Pancreas (tissue), 10 donors: ENCODE measurements at places on chromosomes 1 and 21.

DNA sequence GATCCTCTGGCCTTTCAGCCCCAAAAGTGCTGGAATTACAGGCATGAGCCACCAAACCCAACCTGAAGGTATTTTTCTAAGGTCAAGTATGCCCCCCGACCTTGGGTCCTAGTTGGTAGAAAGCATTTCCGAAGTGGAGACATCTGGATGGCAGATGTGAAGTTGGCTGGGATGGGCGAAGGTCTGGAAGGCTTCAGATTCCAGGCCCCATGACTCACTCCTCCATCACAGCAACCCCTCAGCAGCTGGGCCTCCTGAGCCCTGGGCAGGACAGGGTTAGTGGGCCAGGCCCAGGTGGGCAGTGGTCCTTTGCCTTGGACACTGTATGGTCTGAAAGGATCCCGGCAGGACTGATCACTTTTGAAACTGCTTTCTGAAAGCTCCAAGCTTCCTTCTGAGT, 23.3 kb downstream of the NAV1 start:
- DNase-seq = no peak

- DNase-seq = no peak
Measured at GRCh38 chr1:110722807-110723206, 48.1 kb upstream of the KCNA3 start.

DNA sequence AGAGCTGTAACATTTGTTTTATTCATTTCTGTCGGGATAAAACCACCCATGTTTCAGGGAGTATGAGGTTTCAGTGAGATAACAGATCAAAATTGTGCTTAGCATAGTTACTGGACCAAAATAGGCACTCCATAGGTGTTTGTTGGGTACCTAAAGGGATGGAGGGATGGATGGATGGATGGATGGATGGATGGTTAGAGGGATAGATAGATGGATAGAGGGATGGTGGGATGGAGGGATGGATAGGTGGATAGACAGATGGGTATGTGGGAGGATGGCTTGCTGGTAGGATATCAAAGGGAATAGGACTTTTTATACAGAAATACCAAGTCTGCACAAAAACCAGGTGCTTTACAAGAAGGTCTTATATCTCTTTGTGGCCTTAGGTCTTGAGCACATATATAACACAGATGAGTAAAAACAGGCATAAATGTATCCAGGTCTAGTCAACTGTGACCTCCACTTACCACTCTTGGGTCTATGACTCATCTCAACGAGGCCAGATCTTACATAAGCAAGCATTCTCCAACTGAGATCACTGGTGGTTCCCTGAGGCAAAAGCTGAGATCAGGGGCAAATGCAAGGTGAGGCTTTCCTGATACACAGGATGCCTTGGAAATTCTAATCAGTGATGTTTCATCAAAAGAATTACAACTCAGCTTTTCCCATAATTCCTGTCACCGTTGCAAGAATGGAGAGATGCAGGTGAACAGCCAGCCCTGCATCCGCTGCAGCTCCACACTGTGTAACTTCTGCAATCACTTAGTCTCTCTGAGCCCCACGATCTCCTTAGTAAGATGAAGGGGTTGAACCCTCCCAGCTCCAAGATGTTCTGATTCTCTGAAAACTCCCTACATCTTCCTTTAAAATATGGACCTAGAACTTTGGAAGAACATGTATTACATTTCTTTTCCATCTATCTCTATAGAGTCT, 32.0 kb downstream of the PTAFR start:
- DNase-seq = no peak

DNA sequence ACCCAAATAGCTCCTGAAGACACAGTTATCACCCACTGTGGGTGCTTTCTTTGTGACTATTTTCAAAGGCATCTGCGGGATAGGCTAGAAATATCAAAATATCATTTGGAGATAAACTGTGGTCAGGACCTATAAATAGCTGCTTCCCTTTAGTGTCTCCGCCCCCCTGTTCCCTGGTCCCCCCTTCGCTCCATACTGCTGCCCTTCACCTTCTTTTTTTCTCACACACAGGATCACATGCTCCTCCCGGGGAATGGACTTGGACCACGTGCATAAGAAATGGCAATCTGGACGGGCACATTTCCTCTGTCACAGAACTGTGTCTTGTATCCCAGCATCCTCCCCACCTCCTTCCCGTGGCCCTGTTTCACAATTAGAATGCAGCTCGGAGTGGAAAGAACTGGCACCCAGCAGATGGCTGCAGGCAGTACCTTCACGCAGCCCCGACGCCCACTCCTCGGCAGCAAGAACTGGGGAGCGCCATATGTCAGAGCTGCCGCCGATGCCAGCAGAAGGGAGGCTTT, 68.8 kb upstream of the SSX2IP start:
- no peak for DNase-seq

GRCh38 chr1:167077868-167078210, 12.3 kb downstream of the GPA33 start:
- no peak for DNase-seq

GRCh38 chr1:175548774-175549173, 194.6 kb downstream of the TNR start:
- peak; percentile 66 for DNase-seq

DNA sequence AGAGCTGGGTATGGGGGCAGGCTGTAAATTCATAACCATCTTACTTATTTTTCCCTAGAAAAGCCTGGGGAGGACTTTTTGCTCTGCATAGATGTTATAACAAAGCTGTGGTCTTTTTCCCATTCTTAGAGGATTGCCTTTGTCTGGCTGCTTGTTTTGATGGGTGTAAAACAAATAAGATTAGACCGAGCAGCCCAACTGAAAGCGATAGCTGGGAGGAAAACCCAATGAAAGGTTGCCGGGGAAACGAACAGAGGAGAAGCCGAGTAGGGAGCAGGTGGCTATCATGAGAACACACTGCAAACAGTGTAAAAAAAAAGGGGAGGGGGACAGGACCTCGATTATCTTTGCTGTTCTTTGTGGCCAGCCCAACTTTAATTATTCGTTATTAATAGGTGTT, 1.9 kb downstream of the ELAVL4 start:
- DNase-seq = no peak

- no peak for DNase-seq
Measured at GRCh38 chr1:29706936-29707335, 470.6 kb downstream of the PTPRU start.
